ENCODE measurements at places on chromosomes 1 and 21. TPM values are rescaled to one million over a fixed set of nuclear protein-coding genes. Genes with fewer than 3 reads are reported as not detected.
A peak's percentile ranks its signal among the peaks of the same experiment; 100 is the strongest.

C1orf185 gene
- not detected for total RNA-seq

DNA sequence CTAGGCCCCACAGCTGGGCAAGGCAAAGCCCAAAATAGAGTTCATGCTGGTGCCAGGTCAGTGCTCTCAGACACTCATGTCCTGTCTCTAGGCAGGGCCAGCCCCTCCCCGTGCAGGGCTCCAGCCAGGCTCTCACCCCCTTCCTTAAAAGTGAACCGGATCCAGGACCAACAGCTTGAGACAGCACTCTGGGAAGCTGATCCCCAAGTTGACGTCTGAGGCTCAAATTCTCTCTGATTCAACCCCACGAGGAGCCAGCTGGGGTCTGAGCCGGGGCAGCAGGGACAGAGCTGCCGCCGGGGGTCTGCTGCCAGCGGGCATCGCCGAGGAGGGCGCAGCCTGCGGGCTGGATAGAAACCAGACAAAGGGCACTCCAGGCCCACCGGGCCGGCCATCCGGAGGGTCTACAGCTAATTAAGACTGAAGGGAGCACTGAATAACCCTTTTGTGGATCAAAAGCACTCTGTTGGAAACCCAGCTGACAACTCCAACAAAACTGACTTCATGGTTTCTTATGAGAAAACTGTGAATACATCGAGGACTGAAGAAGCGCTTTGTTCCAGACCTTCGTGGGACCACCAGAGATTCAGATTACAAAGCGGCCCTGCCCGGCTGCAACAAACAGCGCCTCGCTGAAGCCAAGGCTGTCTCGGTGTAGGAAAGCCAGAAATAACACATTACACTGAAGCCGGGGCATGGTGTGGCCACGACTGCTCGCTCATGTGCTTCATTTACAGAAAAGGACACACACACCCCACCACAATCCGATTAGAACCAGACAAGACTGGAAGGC lies 95.8 kb downstream of the PSMG1 start:
- H3K27ac ChIP-seq = no peak overlapping the region
- H3K27me3 ChIP-seq = peaks cover 11% of the 10 kb centered on the region
- H3K4me3 ChIP-seq = no peak overlapping the region

GRCh38 chr1:155984341-155984740 lies 6.0 kb upstream of the ARHGEF2 start:
- peak; percentile 31 for DNase-seq
- H3K4me3 ChIP-seq = peak overlapping the region; percentile 70

DNA sequence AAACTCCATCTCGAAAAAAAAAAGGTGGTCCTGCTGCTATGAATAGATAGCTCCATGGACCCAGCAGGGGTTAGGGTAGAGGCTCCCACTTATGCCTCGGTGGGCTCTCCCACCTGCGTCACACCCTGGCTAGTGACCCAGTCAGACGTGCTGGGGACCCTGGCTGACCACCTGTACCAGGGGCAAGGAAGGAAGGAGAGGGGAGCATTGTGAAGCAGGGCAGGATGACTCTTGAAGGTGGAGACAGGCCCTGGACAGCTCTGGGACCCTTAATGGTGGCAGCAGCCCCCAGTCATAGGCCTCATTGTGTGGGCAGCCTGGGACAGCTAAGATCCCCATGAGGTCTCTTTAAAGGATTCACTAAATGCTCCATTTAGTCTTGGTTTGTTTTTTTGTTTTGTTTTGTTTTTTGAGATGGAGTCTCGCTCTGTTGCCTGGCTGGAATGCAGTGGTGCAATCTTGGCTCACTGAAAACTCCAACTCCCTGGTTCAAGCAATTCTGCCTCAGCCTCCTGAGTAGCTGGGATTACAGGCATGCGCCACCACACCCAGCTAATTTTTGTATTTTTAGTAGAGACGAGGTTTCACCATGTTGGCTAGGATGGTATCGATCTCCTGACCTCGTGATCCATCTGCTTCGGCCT lies 10.4 kb upstream of the SNAPIN start:
- no peaks in the 10 kb centered on the region for H3K27me3 ChIP-seq
- peaks cover 32% of the 10 kb centered on the region for H3K4me1 ChIP-seq
- no peak overlapping the region for H3K27ac ChIP-seq
- DNase-seq = no peak

UBE2U gene
- not detected for total RNA-seq

CYYR1 gene
- 27.5 TPM for total RNA-seq

GRCh38 chr21:27570306-27570868 lies 603.5 kb upstream of the ADAMTS5 start:
- H3K4me1 ChIP-seq = peaks cover 3% of the 10 kb centered on the region
- no peak for DNase-seq
- no peaks in the 10 kb centered on the region for H3K27me3 ChIP-seq
- H3K27ac ChIP-seq = no peak overlapping the region

DNA sequence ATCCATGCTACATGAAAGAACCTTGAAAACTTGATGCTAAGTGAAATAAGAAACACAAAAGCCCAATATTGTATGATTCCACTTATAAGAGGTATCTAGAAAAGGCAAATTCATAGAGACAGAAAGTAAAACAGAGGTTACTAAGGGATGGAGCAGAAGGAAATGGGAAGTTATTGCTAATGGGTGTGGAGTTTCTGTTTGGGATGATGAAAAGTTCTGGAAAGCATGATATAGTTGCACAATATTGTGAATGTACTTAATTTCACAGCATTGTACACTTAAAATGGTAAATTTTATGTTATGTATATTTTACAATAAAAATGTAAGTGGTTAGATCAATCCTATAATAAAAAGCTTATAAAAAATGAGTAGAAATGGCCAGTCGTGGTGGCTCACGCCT lies 1.6 kb upstream of the NECAP2 start:
- no peak for DNase-seq
- peaks cover 10% of the 10 kb centered on the region for H3K4me1 ChIP-seq
- no peak overlapping the region for H3K4me3 ChIP-seq
- H3K27ac ChIP-seq = no peak overlapping the region

KRTAP19-3 gene
- total RNA-seq = not detected
